ENCODE measurements at places on chromosomes 12 and 14.

GRCh38 chr12:65192963-65193516 lies 23.7 kb downstream of the LEMD3 start:
- no peak for DNase-seq

DNA sequence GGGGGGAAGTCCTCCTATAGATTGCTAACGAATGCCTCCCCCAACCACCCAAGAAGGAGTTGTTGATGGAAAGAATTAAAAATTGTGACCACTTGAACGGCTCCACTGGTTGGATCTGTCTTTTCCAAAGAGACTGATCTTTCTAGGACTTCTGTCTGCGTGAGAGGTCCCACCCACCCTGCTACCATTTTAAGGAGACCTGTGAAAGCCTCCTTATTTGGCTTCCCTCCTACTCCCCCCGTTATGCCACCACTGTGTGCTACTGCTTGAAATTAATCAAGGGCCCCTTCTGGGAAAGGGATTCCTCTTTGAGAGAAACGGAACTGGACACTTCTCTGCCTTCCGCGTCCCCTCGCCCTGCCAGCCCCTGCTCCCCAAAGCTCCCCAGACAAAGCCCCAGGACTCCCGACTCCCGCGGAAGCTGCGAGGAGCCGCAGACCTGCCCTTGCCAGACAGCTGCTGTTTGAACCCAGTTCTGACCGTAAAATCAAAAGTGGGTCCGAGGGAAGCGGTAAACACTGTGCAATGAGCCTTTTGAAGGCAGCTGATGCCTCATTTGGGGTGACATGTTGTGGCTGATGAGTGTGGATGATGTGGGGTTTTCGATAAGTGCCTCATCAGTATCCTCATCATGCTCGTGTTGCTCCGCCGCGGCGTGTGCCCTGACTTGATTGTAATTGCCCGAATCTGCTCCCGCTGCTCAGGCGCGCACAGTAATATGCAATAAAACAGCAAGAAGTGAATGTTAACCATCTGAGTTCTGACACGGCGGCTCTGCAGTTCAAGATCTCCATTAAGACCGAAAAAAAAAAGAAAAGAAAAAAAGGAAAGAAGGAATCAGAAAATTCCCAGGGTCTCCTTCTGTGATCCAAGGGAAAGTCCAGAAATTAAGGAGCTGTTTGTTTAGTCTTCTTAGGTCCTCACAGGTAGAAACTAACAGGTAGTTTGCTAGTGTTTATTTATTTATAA lies 48.2 kb downstream of the MBIP start:
- DNase-seq = no peak

DNA sequence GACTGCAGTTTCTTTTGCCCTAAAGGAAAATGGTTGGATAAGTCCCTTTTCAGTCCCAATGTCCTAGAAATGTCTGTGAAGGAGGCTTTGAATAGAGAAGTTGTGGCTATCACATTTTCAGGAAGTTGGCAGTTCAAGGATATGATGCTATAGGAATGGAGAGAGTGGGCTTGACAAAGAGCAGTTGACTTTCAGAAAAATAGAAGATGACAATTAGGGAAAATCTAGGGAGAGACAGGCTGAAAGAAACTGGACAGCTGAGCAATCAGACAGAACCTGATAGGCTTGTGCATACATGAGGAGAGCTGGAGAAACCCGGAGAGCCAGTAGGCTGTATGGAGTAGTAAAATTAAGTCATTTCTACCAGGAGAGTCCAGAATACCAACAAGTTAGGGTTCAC lies 50.5 kb downstream of the LMNTD1 start:
- DNase-seq = no peak

DNA sequence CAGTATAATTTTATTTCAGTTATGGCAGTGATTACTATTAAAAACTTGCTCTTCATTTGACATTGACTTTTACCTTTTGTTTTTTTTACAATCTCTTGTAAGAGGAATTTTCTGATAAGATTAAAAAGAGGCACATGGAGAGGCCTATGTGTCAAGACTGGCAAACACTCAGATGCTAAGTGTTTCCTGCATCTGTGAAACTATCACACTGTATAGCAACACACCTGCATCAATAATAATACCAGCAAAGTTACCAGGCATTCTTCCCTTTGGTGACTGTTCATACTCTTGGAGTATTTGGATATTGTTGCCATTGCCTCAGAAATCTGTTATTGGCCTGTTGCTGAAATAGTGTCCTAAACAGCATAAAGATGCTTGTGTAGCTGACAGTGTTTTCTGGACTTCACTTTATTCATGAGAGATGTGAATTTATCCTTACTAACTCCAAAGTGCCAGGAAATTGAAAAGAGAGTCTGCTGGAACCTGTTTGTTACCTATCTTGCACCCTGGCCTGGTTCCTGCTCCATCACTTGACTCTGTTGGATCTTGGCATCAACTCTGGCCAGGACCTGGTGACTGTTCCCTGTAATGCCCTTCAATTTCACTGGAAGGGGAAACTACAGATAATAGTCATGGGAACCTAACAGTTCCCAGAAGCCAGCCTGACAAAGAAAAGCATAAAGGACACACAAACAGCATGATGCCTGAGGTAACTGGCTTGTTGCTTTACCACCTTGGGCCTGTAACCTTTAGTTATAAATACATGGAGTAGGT lies 19.8 kb downstream of the SLC16A7 start:
- DNase-seq = no peak

GRCh38 chr12:26751179-26751578 lies 81.8 kb downstream of the ITPR2 start:
- DNase-seq = no peak

GRCh38 chr12:4300883-4301282 lies 20.1 kb upstream of the TIGAR start:
- no peak for DNase-seq

GRCh38 chr12:98109266-98109665 lies 406.1 kb upstream of the TMPO start:
- no peak for DNase-seq

DNA sequence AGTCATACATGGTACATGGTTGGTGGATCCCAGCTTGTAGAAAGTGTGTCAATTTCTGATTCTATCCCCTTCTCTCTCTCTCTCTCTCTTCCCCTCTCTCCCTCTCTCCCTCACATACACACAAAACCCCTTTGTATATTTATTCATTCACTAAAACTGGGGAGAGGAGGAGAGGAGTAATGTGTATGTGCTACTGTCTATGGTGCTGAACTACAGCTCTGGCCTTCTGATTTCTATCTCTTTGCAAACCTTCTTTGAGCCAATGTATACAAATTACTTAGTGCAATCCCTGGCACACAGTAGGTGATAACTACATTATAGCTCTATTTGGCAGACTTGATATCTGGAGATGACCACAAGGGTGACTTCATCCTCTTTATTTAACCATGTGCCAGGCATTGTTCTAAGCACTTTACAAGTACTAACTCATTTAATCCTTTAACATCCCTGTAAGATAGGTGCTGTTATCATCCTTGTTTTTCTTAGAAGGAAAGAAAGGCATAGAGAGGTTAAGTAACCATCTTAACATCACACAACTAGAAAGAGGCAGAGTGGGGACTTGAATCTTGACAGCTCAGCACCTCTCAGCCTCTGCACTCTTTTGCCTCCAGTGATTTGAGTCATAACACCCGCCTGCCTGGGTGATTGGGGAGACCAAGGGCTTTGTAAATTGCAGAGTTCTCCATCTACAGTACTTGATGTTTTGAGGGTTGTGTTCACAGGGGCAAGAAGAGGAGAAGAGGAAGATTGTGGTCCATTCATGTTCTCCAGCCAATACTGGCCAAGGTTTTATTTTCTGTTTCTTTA lies 21.3 kb downstream of the RPH3A start:
- DNase-seq = no peak

GRCh38 chr14:99479906-99480869 lies at the start of gene SETD3:
Gene SETD3 (minus strand): TSS chr14:99480859. CDS start chr14:99465805, 15,054 bp downstream.
- peak; percentile 10 for DNase-seq

GRCh38 chr14:96059519-96060135 lies 20.5 kb downstream of the C14orf132 start:
- DNase-seq = no peak

DNA sequence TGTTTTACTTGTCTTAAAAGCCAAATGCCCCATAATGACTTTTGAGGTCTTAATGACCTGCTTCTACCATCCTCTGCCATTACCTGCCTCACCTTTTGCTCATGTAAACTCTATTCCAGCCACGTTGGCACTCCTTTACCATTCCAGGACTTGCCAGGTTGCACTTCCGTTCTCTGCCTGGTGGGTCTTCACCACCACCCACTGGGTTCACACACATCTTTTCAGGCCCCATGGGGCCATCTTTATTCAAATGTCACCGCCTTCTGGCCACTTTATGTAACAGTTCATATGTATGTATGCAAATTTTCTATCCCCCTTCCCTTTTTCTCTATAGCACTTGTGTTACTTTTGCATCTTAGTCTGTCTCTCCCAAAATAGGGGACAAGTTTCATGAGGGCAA lies 57.7 kb downstream of the ATP2A2 start:
- DNase-seq = no peak

GRCh38 chr12:130083734-130084133 lies 78.5 kb upstream of the FZD10 start:
- DNase-seq = no peak

DNA sequence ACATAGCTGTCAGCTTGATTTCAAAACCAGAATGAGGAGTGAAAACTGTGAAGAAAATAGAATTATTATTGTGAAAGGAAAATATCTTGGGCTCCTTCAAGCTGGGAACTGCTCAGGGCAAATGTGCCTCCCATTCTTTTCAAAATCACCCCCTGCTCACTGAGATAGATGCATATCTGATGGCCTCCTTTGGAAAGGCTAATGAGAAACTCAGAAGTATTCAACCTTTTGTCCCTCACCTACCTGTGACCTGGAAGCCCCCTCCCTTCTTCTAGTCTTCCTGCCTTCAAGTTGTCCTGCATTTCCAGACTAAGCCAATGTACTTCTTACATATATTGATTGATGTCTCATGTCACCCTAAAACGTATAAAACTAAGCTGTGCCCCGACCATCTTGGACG lies 81.1 kb upstream of the C14orf132 start:
- DNase-seq = no peak

GRCh38 chr12:4026020-4026358 lies 152.8 kb upstream of the PARP11 start:
- no peak for DNase-seq

- no peak for DNase-seq
These were observed 38.3 kb downstream of the PRMT8 start for GRCh38 chr12:3529281-3529680.

GRCh38 chr12:24499151-24500146 lies 449.5 kb downstream of the BCAT1 start:
- DNase-seq = no peak

- no peak for DNase-seq
These were observed 1.8 kb downstream of the CCDC85C start for GRCh38 chr14:99602054-99602787.

- DNase-seq = no peak
These were observed 31.3 kb downstream of the SERPINA3 start for GRCh38 chr14:94643316-94644101.

DNA sequence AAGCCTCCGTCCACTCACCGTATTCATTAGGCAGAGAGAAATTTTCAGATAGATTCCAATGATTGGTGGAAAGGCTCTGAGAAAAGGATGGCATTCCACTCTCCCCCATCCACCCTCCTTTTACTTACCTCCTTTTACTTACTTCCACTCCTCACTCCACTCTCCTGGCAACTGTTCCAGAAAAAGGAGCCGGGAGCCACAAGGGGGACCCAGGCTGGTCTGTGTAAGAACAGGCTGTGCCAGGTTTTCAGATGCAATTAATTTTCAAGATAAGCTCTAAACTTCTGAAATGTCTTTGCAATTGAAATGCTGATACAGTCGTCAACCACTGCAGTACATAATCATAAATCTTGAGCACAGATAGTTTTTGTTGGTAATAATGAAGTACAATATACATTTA lies 248.8 kb downstream of the ANO6 start:
- DNase-seq = no peak

GRCh38 chr12:22982635-22983034 lies 357.7 kb downstream of the ETNK1 start:
- no peak for DNase-seq

DNA sequence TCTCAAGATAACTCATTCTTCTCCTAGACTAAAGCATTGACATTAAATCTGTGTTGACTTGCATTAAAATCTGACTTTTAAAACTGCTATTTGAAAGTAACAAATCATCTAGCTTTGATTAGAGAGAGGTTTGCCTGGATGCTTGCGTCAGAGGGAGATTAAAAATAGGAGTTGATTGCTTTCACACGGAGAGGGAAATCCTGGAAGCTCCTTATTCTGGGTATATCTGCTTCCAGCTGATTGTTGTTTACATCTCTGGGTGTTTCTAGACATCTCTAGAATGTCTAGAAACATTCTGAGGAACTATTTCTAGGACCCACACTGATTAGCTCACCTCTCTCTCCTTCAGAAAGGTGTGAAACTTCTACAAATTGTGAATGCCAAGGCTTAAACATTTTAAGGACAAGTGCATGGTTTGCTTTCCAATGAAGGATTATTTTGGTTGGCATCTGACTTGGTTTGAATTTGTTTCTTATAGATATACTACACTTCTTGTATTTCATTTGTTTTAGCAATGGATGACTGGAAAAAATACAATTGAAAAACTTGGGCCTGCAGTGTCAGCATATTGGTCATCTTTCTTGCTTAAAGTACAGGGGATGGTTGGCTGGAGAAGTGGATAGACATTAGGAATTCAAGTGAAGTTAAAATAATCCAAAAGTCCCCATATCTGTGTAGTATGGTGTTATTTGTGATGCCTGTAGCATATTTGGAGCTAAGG lies 2.1 kb downstream of the DIP2B start:
- no peak for DNase-seq

- DNase-seq = peak; percentile 94
These were observed 358.8 kb downstream of the C12orf50 start for GRCh38 chr12:87670448-87670847.

- DNase-seq = no peak
These were observed 11.0 kb upstream of the ANKLE2 start for GRCh38 chr12:132772606-132773005.

DNA sequence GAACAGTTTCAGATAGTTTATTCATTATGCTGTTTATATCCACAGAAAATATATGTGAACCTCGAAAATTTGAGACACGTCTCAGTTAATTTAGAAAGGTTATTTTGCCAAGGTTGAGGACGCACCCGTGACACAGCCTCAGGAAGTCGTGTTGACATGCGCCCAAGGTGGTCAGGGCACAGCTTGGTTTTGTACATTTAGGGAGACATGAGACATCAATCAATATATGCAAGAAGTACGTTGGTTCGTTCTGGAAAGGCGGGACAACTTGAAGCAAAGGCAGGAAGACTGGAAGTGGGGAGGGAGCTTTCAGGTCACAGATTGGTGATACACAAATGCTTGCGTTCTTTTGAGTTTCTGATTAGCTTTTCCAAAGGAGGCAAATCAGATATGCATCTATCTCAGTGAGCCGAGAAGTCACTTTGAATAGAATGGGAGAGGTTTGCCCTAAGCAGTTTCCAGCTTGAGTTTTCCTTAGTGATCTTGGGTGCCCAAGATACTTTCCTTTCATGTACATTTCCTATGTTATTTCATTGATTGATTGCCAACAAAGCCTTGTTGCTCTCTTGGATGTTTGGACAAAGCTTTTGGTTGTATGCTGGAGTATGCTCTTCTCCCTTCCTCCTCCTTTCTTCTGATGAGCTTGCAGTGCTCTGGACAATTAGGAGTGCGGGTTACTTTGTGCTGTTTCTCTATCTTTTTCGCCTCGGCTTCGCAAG lies 3.2 kb downstream of the SNAPC1 start:
- DNase-seq = no peak

GRCh38 chr12:99386907-99387306 lies 260.6 kb upstream of the GARIN6 start:
- DNase-seq = peak; percentile 40

GRCh38 chr12:98516111-98516873 lies 902 bp downstream of the TMPO start:
- DNase-seq = peak; percentile 75

GRCh38 chr14:104286496-104286895 lies 148.1 kb downstream of the KIF26A start:
- no peak for DNase-seq
